ENCODE measurements at places on chromosomes 5 and 9.
A peak's percentile ranks its signal among the peaks of the same experiment; 100 is the strongest.

DNA sequence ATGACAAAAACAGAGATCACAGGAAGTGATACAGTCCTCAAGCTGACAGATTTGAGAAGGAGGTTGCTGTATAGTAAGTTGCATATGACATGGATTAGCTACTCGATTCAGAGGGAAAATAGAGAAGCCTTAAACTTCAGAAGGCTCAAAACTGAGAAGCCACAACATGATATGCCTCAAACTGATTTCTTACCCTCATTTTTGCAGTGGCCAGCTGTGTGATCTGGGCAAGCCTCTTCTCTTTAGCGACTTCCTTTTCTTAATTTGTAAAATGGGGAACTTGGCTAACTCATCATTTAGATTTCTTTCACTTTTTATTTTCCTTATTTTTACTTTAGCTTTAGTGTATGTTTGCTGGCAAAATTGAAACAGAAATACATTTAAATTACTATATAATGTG lies 421.1 kb downstream of the KIF4B start:
- DNase-seq: no peak

- DNase-seq: no peak
Measured at GRCh38 chr5:124847907-124848306, 101.5 kb upstream of the ZNF608 start.

GRCh38 chr5:179410291-179411160 lies 65.3 kb upstream of the ADAMTS2 start:
- DNase-seq: no peak

DNA sequence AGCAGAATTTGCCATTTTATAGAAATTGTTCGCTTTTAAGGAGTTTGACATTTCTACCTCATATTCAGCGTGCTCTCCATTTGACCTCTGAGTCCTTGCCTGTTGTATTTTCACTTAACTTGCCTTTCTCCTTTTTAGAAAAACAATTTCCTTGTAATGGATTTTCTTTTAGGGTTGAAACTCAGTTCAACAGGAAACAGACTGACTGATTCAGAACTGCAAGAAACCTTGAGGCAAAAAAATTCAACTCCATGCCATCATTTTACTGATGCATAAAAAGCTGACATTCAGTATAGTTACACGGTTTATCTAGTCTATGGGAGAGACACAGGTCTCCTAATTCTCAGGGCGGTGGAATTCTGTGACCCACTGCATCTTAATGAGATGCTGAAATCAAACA lies 59.8 kb downstream of the MRPS30 start:
- DNase-seq: no peak

GRCh38 chr5:115586525-115587146 lies 15.6 kb downstream of the TICAM2 start:
- DNase-seq: no peak

DNA sequence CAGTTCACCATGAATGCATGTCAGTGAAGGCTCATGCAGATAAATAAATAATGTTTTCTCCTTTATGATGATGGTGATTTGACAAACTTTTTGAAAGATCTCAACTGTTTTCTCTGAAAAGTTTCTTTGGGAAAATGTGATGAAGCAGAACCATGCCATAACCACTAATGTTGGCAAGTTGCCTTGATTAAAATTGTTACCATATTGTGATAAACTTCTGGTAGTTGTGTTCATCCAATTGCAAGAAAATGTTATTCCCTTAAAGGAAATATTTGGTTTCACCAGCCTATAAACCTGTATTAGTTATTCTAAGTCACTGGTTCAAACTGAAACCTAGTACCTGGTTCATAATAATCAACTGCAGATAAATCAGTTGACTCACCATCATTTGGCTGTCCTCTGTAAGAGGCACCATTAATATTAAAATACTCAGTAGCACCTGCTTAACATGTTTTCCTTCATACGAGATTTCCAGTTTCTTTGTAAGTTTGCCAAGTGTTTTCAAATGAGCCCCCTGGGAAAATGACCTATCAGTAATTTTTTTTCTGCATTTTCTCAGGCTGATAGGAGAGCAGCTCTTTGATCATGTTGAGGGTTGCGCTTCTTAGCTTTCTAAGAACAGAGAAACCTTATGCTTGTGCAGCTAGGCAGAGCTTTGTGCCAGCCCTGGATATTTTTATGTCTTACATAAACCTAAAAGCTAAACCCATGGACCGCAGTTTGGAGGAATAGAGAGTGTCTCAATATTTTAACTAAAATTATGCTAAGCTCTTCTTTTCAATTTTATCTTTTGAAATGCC lies 88.0 kb downstream of the LURAP1L start:
- DNase-seq: no peak

- peak; percentile 93 for DNase-seq
Measured at GRCh38 chr9:86321373-86321772, 32.8 kb downstream of the TUT7 start.

- DNase-seq: no peak
Measured at GRCh38 chr9:81072758-81073157, 616.6 kb downstream of the TLE1 start.

GRCh38 chr9:136494012-136494411 lies 11.2 kb upstream of the SEC16A start:
- DNase-seq: no peak

- peak; percentile 21 for DNase-seq
Measured at GRCh38 chr9:6758498-6759184, 868 bp downstream of the KDM4C start.

DNA sequence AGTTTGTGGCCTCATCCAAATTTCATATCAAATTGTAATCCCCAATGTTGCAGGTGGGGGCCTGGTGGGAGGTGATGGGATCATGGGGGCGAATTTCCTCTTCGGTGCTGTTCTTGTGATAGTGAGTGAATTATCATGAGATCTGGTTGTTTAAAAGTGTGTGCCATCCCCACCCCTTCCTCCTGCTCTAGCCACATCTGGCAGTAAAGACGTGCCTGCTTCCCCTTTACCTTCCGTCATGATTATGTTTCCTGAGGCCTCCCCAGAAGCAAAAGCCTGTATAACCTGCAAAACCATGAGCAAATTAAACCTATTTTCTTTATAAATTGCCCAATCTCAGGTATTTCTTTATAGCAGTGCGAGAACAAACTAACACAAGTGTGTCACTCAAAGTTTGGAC lies 71.0 kb upstream of the MOCS2 start:
- DNase-seq: no peak

DNA sequence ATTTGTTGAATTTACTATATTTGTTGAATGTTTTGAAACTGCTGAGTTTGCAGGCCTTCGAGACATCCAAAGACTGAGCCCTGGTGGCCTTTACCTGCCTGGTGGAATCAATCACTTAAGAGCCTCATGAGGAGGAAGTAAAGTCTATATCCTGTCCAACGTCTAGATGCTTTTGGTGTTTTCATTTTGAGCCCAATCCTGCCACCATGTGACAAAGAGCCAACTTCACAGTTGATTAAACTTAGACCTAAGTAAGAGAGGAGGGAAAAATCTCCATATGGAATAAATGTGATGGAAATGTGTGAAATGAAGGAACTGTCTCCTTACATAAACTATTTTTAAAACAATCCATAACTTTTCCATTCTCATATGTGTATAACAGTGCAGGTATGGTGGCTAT lies 220.1 kb downstream of the PRR16 start:
- peak; percentile 49 for DNase-seq

GRCh38 chr9:114930056-114930812 lies at the start of gene TNFSF8:
TNFSF8 (minus strand) TSS chr9:114930591; CDS start chr9:114930303, 288 bp downstream.
- no peak for DNase-seq

DNA sequence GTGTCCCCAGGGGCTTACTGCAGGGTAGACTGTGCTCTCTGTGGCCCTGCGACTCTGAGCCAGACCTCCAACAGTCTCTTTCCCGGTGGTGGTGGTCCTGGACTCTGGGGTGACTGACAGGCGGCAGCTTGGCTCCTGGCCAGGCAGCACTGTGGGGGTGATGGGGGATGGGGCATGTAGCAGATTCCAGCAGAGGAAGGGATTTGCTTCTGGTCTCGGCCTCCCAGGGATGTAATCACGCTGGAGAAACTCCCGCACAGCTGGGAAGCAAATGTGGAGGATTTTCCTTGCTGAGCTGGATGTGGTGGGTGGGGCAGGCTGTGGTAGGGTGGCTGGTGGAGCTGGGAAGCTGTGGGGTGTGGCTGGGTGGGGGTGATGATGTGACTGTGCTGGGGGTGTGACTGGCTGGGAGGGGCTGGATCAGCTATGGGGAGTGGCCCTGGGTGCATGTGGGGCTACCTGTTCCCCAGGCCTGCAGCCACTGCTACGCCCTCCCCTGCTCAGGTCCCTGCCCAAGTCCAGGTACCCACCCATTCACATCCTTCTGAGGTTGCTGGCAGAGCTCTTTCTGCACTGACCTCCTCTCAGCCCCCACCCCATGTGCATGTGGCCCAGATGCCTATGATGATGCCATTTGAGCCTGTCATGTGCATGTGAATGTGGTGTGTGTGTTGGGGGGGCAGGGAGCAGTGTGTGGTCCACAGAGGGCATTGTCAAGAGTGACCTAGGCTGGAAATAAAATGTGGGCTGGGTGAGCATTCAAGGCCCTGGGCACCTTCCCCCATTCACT lies 3.8 kb downstream of the NDST1 start:
- peak; percentile 89 for DNase-seq

DNA sequence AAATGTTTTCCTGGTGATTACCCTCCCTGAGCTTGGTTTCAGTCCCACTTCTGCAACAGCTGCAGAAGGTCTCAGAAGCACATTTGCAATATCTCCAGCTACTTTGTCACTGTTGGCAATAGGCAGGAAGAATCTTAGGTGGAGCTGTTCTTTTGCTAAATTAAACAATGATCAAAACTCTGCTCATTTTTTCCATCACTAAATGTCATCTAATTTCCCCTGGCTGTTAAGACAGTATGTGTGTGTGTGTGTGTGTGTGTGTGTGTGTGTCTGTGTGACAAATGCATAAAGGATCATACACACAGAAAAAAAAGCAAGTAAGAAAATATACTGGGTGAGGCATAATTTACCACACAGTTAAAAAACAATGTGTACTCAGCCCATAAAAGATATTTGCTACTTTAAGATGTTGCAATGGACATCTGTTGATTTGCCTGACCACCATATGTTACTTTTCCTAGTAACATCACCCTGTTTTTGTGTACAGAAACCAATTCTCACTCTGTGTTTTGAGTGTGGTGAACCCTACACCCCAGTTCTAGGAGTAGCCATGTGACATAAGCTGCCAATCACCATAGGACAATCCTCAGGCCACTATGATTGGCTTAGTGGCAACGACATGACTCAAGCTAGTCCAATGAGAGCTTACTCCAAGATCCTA lies 572.6 kb upstream of the CLINT1 start:
- DNase-seq: no peak

DNA sequence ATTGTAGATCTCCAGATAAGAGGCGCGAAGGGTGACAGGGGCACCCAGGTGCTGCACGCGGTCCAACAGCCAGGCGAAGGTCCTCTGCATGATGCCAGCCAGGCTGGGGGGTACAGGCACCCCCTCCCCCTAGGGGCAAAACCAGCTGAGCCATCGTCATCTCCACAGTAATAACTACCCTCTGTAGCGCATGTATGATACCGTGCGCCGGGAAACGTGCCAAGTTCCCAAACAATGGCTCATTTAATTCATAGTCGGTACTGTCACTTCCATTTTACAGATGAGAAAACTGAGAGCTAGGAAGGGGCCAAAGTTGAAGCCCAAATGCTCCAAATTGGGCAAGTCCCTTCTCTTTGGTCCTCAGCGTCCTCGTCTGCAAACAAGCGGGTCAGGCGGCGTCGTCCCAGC lies 1.5 kb downstream of the KIF12 start:
- DNase-seq: no peak

DNA sequence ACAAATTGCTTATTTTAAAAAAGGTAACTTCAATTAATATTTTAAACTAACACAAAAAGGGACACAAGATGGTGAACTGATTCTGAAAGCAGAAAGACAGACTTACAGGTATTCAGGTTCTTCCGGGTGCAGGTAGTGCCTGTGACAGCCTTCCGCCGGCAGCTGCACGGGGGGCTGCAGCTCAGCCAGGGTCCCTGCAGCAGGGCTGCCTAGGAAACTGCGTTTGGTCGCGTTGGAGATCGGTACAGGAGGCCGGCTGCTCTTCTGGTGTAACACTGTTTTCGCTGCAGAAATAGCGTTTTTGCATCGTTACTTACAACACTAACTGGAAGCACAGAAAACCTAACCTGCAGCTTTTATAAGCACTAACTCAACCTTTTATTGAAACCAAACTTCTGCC lies 80.0 kb downstream of the CAMSAP1 start:
- DNase-seq: no peak

- DNase-seq: peak; percentile 57
Measured at GRCh38 chr9:22208846-22209585, 199.9 kb upstream of the CDKN2B start.

DNA sequence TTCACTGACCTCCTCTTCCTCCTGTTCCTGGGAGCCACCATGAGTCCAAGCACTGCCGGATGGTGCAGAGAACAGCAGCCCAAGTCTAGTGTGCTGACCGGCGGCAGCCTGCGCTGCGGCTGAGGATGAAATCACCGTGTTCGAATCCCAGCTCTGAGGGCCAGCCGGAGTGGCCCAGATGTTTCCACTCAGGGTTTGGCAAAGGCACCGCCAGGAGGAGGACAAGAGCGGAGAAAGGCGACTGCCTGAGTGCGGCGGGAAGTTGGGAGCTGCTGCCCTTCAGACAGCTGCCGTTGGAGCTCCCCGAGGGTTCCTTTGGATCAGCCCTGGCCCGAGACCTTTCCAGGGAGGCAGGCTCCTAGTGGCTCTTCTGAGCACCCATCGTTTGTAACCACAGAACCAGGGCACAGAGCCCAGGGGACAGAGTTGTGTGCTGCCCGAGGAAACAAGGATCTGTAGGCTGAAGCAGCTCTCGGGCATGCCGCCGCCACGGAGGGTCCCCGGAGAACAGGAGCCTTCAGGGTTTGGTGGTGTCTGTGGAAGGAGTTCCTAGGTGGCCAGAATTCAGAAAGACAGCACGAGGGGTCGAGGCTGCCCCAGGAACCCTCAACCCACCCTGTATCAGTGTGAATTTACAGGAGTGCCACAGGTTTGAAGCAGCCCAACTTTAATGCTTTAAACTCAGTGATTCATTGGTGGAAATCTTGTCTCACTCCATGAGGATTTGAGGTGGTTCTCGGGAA lies 115.6 kb upstream of the COL5A1 start:
- DNase-seq: peak; percentile 60

DNA sequence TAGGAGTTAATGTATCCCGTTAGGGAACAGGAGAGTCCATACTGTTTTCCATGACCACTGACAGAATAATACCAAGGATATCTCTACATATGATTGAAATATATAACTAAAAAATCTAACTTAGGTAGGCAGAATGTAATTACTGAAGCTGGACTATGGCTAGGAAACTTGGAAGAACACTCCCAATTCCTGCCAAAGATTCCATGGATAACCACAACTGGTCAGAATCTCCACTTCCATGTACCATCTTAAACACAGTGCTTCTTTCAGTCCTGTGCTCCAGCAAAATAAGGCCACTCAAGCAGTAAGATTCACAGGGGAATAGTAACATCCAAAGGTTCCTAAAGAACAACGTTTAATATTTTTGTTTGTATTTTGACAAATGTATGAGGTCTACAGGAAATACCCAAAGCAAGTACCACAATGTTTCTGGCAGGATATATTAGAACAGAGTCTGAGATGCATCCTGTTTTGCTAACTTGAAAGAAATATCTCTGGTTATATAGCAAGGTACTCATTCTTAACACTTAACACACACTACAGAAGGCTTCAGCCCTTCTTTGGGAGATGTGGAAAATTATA lies 295.0 kb downstream of the ADAMTS6 start:
- DNase-seq: peak; percentile 69

Data from fibroblast of skin of back (primary cell).